ENCODE measurements at places on chromosomes 11 and 22.

GRCh38 chr11:75524665-75525432 lies 892 bp downstream of the GDPD5 start:
- DNase-seq, result peak; percentile 42

DNA sequence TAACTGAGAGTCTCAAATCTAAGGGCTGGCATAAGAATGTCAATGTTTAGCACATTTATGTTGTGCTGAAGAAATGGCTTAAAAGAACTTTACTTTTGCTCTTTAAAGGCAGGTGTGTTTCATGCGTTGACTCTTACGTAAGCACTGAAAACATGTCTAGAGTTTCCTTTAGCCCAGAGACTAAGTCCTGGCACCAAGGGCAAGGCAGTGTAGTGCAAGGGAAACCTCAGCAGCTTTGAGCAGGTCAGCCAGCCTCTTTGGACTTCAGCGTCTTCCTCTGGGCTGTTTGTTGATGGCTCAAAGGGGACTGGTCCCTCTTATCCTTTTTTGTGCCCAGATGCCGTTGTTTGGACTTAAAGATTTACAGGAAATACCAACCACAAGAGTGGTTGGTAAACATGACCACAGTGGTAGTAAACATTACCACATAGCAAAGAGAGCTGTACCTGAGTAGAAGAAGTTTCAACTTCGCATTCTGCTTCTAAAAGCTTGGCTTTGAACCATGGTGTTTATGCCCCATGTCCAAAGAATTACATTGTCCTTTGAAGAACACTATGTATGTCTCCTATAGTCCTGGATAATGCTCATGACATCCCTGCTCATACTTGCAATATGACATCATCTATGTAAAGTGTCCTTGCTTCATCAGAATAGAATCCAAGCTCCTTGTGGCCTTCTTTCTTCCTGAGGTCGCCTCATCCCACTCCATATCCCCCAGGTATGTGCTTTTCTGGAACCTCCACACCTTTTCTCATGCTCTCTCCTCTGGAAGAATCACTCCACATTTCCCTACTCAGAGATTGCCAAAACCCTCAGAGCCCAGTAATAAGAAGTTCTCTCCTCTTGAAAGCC lies 23.5 kb downstream of the TENM4 start:
- peak; percentile 43 for DNase-seq

DNA sequence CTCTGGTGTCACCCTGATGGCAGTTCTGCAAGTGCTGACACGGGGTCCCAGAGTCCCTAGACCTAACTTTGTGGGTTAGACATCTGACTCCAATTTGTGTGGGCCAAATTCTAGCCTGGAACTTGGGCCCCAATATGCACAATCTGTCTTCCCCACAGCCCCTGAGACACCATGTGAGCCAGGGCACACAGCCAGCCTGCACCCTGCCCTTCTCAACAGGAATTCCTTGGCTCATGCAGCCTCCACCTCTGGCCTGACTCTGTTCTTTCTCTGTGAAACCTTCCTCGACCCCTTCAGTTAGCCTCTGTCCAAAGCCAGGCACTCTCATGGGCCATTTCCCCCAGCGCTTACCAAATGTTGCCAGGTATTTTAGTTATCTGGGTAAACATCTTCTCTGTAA lies 59.1 kb upstream of the POU2AF1 start:
- no peak for DNase-seq

GRCh38 chr22:23446796-23447350 lies 133.2 kb downstream of the IGLL1 start:
- no peak for DNase-seq

DNA sequence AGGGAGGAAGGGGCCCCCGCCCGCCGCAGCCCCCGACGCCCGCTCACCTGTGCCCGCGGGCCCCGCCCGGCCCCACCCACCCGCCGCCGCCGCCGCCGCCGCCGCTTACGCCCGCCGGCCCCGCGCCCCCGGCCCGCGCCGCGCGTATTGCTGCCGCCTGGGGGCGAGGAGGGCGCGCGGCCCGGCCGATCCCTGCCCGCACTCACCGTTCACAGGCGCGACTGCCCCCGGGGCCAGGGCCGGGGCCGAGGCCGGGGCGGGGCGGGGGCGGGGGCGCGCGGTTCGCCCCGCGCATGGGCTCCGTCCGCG lies 212 bp downstream of the HRAS start:
- DNase-seq, result no peak

DNA sequence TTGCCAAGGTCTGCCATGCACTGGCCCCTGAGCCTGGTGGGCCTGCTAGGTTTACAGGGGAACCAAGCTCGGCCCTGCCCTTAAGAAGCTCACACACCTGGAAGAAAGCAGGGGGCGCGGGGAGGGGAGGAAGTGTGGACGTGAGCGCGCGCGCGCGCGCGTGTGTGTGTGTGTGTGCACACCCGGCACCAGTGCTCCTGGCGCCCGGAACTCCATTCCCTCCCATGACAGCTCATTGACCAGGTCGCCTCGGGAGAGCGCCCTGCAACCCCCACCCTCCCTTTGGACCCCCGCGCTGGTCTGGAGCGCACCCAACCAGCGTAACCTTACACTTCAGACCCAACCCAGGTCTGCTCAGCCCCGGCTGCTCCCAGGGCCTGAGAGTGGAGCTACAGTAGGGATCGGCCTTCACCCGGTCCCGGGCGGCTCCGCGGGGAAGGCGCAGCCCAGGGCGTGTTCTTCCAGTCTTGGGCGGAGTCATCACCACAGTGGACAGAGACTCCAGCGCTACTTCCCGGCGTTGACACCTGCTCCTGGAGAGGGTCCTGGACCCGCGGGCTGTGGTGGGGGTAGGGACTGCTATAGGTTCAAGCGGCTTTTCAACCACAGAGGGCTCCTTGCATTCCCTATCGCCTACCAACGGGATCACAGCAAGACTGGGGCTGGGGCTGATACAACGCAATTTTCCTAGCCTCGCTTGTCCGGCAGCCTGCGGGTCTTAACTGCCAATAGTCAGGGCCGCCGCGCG lies 1.5 kb downstream of the GALNT18 start:
- DNase-seq, result peak; percentile 17

DNA sequence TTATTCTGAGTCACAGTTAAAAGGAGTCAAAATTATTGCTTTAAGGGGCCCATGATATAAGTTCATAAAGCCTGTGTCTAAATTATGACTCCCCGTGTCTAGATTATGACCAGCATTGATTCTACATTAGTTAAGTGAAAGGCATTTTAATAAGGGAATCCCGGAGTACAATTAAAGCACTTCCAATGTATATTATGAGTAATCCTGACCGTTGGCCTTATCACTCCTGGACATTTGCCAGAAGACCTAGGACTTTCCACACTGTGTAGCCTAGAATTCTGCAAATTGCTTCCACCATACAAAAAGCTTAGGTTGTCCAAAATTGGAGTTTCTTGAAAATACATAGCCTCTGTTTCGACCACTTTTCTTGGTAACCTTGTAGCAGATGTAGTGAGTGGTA lies 1292.6 kb downstream of the LRRC4C start:
- no peak for DNase-seq

GRCh38 chr11:46521961-46522681 lies 71.7 kb downstream of the AMBRA1 start:
- DNase-seq, result peak; percentile 20

DNA sequence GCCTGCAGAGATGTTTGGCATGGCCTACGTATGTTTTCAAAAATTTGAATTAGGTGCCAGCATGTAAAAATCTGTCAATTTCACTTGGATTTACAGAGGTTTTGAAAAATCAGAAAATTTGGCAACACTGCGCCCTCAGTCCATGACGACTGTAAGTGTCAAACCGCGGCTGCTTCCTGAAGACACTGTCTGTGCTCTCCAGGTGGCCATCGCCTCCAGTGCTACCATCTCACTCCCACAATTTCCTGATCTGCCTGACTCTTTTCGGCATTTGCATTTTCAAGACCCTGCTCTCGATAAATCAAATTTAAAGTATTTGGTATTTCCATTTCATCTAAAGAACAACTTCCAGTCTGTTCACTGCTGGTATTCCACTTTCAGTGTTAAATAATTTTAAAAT lies 34.6 kb downstream of the VSIG10L2 start:
- DNase-seq, result no peak

DNA sequence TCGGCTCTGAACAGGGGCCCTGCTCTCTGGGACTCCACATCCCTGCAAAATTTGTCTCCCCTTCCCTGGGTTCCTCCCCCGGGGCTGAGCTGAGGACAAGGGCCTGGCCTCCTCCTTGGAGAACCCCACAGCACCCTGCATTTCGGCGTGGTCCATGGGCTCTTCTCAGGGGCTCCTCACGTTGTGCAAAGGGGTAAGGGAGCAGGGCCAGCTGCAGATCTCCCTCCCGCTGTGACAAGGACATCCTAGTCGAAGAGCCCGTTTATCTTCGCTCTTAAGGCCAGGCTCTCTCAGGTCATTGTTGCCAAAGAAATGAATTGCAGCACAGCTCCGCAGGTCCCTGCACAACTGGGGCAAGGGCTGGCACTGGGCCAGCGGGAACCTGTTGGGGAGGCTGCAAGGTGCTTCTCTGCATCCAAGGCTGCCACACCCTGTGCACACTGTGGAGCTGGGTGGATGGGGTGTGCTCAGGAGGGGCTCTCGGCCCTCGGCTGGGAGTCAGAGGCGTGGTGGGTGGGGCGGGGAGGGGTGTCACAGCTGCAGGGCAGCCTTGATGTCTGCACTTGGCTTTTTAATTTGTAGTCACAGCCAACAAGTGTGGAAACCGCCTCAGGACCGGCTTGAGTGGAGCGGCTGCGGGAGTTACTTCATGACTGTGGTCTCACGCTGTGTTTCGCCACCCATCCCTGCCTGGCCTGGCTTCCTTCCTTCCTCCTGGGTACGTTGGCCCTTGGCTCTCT lies 26.6 kb upstream of the SEPTIN5 start:
- DNase-seq, result no peak

GRCh38 chr11:2701898-2702434 lies 2.2 kb upstream of the KCNQ1OT1 start:
- DNase-seq, result no peak

DNA sequence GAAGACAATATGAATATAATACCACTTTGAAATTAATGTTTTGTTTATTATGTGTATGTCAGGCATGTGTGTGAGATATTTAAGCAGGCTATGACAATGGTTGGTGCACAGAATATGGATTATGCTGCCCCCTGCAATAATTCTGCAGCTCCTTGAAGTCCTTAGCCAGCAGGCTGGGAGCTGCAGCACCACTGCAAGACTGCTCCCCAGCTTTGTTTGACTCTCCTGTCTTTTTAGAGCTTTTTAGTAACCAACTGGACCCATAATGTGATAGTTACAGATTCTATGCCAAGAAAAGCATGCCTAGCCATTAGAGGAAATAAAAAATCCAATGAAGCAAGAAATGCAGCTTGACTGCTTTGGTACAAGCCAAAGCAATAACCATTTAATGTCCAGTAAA lies 535.1 kb downstream of the TMEM135 start:
- DNase-seq, result no peak

DNA sequence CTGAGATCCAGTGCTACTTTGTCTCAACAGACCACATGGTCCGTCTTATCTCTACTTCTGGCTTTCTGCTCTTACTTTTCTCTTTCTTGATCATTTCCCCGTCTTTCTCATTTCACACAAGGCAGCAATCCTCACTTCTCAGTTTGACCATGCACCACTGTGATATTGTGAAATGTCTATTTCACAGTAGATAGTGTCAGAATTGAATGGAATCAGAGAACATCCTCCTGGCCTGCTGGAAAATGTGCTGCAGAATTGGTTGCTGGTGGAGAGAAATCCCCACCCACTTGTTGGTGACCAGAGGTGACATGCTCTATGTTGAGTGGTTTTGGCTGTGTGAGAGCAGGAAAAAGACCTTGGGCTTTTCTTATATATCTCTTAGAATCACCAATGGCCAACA lies 57.8 kb upstream of the RCN1 start:
- DNase-seq, result peak; percentile 15

DNA sequence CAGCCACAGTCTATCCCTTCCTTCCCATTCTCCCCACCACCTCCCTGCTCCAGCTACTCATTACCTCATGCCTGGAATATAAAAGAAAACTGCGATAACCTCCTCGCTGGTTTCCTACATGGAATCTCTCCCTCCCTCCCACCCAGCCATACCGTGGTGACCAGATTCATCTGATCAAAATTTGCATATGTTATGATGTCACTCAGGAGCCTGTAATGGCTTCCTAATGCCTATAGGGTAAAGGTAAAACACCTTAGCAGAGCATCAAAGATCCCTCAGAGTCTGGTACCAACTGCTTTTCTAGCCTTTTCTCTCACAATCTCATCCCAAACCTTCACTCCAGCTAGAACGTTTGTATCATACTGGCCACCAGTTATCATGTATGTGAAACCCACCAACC lies 19.6 kb downstream of the RTN4RL2 start:
- DNase-seq, result no peak

- no peak for DNase-seq
These were observed 41.7 kb downstream of the TBX1 start for GRCh38 chr22:19802001-19802893.

DNA sequence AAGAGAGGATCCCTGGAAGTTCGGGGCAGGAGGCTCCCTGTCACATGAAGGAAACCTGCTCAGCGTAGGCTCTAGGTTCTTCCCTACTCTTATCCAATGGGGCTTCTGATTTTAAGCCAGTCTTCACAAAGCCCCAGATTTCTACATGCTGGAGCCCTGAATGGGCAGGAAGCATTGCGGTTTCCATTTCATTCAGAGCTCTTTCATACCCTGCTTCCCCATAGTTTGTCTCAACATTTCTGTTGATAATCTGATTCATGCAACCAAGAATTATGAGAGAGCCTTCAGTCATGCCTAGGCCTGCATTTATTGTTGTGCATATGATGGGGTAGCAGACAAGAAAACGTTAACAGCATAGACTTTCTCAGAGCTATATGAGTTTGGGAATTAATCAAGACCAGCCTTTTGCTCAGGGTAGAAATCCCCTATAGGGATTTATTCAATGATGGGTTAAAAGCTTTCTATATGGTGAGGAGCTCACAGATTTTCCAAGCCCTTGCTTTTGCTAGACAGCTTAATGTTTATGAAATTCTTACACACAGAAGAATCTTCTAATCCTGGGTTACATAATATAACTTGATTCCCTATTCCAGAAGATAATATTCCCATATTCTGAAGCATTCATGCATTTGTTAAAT lies 15.9 kb downstream of the OR51B4 start:
- no peak for DNase-seq

- DNase-seq, result no peak
These were observed 86.9 kb upstream of the IGLL5 start for GRCh38 chr22:22800716-22801115.

GRCh38 chr22:33440756-33441155 lies 382.6 kb upstream of the SYN3 start:
- DNase-seq, result peak; percentile 58

DNA sequence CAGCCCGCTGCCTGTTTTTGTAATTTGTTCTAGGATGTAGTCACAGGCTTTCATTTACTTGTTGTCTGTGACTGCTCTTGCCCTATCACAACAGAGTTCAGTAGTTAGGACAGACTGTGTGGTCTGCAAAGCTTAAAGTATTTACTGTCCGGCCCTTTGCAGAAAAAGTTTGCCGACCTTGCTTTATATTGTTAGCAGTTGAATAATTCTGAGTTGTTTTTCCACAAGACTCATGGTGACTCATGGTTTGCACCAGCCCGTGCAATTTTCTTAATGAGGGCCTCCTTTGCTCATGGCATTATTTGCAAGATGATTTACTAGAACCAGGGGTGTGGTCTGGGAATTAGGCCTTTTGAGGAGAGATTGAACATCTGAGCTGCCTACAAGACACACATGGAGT lies 110.6 kb downstream of the SCN3B start:
- peak; percentile 42 for DNase-seq

- no peak for DNase-seq
These were observed 559.6 kb upstream of the CCDC90B start for GRCh38 chr11:83845797-83846196.
